ENCODE measurements at places on chromosomes 6 and 20. TPM values are rescaled to one million over a fixed set of nuclear protein-coding genes. Genes with fewer than 3 reads are reported as not detected.

HTR1E gene
- not detected for polyA plus RNA-seq

ECT2L gene
- 0.23 TPM for polyA plus RNA-seq

COQ3 gene
- 8.9 TPM for polyA plus RNA-seq

FBXO30 gene
- 0.73 TPM for polyA plus RNA-seq

TRMT11 gene
- polyA plus RNA-seq: 10.0 TPM

MYT1 gene
- not detected for polyA plus RNA-seq

NOTCH4 gene
- polyA plus RNA-seq: 4.9 TPM

CD164 gene
- 215 TPM for polyA plus RNA-seq

PAX1 gene
- not detected for polyA plus RNA-seq

HLA-DRA gene
- 8,827 TPM for polyA plus RNA-seq

GINM1 gene
- polyA plus RNA-seq: 46.7 TPM

PRR18 gene
- not detected for polyA plus RNA-seq

SLC35D3 gene
- polyA plus RNA-seq: not detected

HTR1B gene
- polyA plus RNA-seq: not detected

CST5 gene
- not detected for polyA plus RNA-seq

DBNDD2 gene
- polyA plus RNA-seq: not detected

NEURL2 gene
- 1.6 TPM for polyA plus RNA-seq

DNMT3B gene
- polyA plus RNA-seq: not detected

PROKR2 gene
- not detected for polyA plus RNA-seq

LST1 gene
- polyA plus RNA-seq: 20.5 TPM

USP49 gene
- 1.5 TPM for polyA plus RNA-seq

KIF13A gene
- 1.4 TPM for polyA plus RNA-seq

PTGIS gene
- polyA plus RNA-seq: not detected

MOCS3 gene
- polyA plus RNA-seq: 3.5 TPM

KHDC1L gene
- polyA plus RNA-seq: not detected

FNDC11 gene
- 2.5 TPM for polyA plus RNA-seq

All from IgD-negative memory B cell (primary cell).